ENCODE measurements at places on chromosomes 3 and 15.
A peak's percentile ranks its signal among the peaks of the same experiment; 100 is the strongest.

- no peak for DNase-seq
These were observed 44.9 kb upstream of the ALDH1A3 start for GRCh38 chr15:100834731-100835130.

- no peak for DNase-seq
These were observed 26.4 kb upstream of the ACP3 start for GRCh38 chr3:132290833-132291232.

GRCh38 chr3:191492601-191493000, 31.6 kb downstream of the PYDC2 start:
- no peak for DNase-seq

GRCh38 chr3:14238356-14238755, 59.7 kb downstream of the LSM3 start:
- DNase-seq: no peak

GRCh38 chr15:99409097-99409473, 156.7 kb upstream of the MEF2A start:
- DNase-seq: no peak

GRCh38 chr3:144244662-144245061, 273.0 kb downstream of the DIPK2A start:
- DNase-seq: no peak

DNA sequence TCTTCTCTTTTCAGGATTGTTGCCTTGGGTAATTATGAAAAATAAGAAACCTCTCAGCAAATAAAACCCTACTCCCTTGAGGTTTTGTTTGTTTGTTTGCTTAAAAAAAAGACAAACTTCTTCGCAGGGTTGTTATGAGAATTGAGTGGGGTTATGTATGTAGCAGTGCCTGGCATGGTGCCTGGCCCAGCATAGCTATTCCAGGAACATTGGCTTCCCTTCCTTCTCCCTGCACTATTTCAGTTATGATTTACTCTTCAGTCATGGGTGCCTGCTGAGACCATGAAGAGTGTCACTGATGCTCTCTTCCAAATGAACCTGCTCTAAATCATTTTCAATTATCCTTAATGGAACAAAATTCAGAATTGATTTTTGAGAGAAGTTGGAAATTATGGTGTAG, 283.5 kb upstream of the ROPN1 start:
- no peak for DNase-seq

GRCh38 chr3:149547954-149548668, 73.6 kb downstream of the TM4SF4 start:
- no peak for DNase-seq

DNA sequence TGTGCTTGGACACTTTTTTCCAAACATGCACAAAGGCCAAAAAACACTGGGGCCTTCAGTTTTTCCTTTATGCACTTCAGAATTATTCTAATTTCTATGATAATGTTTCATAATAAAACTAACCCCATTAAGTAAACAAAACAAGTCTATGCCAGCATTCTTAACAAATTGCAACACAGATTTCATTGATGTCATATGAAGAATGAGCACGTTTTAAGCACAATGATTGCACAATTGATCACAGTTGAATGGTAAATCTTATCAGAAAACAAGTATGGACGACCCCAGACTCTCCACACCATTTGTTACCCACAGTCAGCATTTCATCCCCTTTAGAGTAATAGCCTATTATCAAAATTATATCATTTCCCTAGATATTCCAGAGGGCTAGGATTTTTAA, 46.7 kb upstream of the PROK2 start:
- no peak for DNase-seq

DNA sequence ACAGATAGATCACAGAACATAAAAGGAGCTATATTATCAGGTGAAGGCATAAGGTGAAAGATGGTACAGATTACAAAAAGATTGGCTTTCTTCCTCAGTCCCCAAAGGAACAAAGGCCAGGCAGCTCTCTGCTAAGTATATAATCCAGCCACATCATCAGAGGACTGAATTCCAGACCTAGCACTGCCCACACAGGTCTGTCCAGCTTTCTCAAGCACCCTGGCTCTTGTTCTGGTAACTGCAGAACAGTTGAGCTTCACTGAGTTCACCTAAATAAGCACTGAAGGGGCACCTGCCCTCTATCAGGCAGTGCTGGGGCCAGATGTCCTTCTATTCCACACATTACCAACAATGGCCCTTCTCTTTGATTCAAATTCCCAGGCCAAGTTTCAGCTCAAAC, 6.3 kb downstream of the DUOXA1 start:
- DNase-seq: no peak

- no peak for DNase-seq
These were observed 33.5 kb upstream of the USP8 start for GRCh38 chr15:50390554-50391264.

DNA sequence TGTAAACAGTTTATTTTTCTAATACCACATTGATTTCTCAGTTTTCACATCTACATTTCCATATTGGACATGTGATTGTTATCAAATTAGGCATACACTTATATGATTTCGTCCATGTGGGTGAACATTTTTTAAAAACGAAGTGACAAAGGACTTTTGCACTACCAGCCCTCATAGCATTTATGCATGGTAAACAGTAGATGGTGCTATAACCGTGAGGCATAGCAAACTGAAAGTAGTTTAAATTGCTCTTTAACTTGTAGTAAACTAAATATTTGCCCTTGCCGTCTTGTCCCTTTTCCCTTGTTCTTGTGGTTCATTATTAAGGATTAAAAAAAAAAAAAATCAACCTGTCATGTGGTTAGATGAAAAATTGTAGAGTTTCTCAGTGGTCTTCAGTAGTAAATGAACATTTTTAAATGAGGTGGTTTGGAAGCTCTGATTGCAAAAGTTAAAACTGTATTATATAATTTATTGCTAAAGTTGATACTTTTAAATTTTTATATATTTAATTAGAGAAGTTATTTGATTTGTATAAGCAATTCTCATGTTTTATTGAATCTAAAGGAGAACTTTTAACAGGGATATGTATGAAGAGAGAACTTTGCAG, 24.0 kb downstream of the STX19 start:
- DNase-seq: no peak

DNA sequence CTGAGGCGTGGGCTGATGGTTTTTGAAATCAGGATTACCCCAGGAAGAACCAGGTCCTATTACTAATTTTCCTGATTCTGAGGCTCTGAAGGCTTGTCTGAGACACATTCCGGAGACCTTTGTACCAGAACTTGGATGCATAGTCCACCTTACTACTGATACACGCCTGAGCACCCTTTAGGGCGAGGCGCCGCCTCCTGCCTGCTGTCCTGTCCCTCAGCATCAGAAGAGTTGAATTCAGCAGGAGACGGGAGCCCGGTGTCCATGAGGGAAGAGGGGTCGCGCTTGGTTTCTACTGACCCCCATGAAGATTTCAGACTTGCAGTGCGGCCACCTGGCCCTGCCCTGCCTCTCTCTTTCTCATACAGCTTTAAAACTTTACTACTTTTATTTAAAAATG, 49.9 kb downstream of the KLF13 start:
- no peak for DNase-seq

- DNase-seq: no peak
These were observed 91.0 kb downstream of the SMAD3 start for GRCh38 chr15:67156426-67156825.

GRCh38 chr15:65400760-65401610, 21.8 kb downstream of the IGDCC4 start:
- peak; percentile 45 for DNase-seq

GRCh38 chr3:146594843-146595482, 10.2 kb downstream of the PLSCR5 start:
- DNase-seq: no peak

DNA sequence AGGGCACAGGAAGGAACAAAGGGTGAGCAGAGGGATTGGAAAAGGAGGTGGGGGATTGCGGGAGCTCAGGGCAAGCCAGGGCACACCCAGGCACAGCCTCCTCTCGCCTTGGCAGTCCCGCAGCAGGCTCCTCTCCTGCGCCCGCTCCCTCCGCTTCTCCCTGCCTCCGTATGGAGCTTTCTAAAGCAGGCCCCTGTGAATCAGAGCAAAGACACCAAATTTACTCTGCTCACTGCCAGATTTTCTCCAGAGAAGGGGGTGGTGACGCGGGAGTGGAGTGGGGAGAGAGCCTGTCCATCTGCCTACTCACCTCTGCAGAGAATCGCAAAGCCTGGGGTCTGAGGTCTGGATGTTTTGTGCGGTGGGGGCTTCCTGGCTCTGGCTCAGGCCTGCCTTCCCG, 20.0 kb downstream of the ATP2B2 start:
- DNase-seq: no peak

DNA sequence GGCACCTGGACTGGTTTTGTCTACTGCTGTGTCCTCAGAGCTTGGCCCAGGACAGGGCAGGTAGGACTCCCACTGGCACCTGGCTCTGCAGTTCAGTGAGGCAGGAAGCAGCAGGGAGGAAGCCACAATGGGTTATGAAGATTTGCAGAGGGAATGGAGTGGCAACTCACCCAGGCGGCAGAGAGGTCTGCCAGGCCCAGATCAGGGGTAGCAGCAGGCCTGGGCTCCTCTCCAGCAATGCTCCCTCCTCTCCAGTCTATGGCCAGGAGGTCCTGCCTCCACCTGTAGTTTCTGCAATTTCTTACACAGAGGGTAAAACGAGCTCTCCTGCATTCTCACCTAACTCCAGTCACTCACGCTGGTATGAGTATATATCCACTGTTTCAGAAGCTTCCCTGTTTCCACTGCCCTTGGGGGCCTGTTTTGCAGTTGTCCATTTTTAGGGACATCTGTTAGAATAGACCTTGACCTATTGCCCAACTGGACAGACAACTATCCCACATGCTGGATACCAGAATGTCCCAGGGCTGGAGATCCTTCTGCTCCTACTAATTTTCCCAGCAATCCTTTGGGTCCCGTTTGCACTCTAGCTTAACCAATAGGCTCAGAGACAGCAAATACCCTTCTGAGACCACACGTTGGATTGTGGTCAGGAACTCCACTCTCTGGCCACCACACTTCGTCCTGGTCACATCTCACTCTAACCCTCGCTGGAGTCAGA, 35.2 kb downstream of the HMCES start:
- peak; percentile 22 for DNase-seq

DNA sequence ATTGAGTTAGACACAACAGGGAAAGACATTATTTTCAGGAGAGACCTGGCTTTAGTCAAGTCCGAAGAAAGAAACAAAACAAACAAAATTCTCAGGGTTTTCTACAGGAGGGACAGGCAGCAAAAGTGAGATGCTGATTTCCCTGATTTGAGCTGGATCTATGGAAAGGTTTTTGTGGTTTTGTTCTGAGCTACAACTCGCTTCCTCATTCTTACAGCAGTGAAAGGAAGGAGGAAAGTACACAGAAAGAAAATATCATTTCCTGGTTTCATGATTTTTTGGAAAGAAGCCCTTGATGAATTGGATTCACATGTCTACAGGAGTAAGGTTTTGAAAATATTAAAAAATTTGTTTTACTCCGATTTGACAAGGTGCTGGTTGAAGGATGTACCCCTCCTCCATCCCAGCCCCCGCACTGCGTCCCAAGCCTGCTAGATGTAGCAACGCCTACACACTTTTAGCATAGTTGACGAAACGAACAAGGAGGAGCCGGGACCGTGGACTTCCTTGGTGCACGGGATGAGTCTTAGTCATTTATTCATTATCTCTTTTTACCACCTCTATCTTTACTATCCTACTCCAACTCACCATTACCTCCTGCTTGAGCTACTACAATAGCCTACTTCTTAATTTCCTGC, 10.8 kb downstream of the PRICKLE2 start:
- no peak for DNase-seq

DNA sequence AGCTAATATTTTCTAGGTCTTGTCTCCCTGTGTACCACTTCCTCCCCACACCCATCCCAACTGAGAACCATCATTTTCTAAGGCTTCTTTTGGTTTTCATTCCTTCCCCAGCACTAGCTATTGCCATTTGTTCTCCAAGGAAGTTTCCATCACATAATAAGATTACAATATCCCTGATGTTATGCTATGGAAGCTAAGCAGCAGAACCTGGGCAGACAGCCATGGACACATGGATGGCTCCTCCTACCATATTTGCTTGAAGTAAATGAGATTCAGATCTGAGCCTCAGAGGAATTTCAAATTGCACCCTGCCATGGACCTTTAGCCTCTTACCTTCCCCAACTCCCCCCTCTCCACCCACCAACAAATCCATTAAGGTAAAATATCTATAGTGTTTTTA, 31.5 kb downstream of the GASK1A start:
- DNase-seq: no peak

DNA sequence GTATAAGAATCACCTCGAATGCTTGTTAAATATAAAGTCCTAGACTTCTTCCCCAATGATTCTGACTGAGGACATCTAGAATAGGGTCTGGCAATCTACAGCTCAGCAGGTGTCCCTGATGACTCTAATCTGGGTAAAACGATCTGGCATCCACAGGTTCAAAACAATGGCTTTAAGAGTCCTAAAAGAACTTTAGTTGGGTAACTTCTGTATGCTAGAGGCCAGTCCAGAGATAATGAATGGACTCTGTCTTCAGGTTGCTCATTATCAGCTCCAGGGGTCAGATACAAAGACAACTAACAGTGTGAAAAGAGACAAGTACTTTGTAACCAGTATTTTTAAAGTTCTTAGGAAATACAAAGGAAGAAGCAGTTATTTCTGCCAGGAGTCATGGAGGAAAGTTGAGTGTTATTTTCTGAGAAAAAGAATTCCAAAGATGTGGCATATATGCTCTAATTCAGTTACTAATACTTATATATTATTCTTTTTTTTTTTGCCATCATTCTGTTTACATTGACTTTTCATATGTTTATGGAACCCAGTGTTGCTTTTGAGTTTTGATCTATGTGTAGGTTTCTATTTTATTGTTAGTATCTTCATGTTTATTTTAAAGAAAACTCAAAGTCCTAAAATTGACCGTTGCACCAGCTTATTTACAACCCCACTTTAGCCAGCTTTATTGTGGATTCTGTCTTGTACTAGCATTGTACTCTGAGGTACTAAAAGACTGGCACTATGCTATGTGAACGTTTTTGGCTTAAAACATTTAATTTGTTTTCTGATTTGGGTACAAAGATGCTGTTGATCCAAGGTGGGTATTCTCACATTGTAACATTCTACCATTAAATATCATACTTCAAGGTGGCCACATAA, 3.1 kb upstream of the GPR15 start:
- DNase-seq: no peak

GRCh38 chr3:5298453-5298852, 110.9 kb downstream of the EDEM1 start:
- DNase-seq: no peak

DNA sequence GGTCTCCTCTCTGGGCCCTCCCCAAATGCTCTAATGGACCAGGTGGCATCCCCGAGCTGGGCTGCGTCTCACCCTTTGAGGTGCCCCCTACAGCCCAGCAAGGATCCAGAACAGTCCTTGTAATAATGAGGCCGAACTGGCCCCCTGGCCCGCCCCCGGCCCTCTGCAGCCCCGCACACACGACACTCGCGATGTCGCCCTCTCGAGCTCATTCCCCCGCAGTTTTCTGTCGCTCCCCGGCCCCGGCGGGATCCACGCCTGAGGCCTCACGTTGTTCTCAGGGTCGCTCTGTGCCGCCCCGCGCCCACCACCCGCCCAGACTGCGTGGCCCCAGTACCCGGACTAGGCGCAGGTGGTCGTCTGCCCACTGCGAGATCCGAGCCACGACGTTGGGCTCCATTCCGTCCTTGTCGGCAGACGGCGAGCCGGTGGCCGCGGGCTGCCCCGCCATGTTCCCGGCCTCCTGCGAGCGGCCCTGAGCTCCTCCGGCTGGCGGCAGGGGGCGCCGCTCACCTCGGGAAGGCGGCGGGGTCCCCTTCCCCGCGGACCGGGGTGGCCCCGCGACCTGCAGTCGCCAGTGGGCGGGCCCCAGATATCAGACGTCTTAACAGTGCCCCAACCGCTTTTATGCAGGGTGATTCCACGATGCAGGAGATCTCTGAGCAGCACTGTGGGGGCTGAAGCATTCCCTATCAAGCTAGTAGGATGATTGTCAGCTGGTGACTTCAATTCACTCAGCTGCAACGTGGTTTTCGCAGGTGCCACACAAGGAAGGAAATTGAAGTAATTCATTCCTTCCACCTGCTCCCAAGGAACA, at the start of gene C3orf33:
TSS of gene C3orf33 (minus strand) at position 477 of the 817 bp plus-strand sequence. CDS start at position 451, 26 bp downstream.
- DNase-seq: peak; percentile 72

Measured in stimulated activated CD4-positive, alpha-beta T cell treated with anti-CD3 and anti-CD28 coated beads, Interleukin-1b, Interleukin-23, amount 100 ng/mL, for 48 hours (primary cell).